ENCODE measurements at places on chromosomes 12 and 14.

GRCh38 chr12:28026701-28027100 is 54.2 kb upstream of the PTHLH start:
- no peak for DNase-seq

- DNase-seq = no peak
Measured at GRCh38 chr14:85542623-85543022, 12.7 kb downstream of the FLRT2 start.

GRCh38 chr12:4202487-4202886 is 71.1 kb upstream of the CCND2 start:
- no peak for DNase-seq

- DNase-seq = no peak
Measured at GRCh38 chr14:80549141-80549540, 337.8 kb upstream of the DIO2 start.

GRCh38 chr14:55086938-55087337 is 35.5 kb downstream of the MAPK1IP1L start:
- no peak for DNase-seq

- DNase-seq = no peak
Measured at GRCh38 chr12:75650595-75651341, 139.4 kb upstream of the KRR1 start.

GRCh38 chr14:69504775-69505174 is 20.2 kb downstream of the PLEKHD1 start:
- no peak for DNase-seq

DNA sequence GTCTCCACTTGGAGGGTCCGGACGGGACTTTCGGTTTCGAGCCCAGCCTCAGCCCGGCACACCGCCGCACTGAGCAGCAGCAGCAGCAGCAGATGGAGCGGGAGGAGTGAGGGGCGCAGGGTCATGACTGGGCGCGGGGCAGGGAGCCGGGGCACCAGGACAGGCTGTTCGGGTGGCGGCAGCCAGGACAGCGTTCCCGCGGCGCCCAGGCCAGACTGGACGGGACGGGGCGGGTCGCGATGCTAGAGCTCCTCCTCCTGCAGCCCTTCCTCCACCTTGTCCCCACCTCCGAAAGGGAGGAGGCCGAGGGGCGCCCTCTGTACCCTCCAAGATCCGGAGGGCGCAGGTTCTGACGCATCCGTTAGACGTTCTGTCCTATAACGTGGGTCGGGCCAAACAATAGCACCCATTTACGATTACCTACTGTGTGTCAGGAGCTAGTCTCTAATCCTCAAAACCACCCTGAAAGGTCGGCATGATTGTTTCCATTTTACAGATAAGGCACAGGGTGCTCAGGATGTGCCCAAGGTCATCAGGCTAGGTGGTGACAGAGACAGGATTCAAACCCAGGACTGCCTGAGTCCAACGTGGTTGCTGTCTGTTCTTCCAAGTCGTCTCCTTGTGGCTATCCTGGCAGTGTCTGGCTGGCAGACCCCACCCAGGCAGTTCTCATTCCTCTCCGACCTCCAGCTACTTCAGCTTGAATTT is at the start of gene FKBP11:
FKBP11 (minus strand) TSS at position 189 of the 708 bp plus-strand sequence; CDS start at position 125, 64 bp downstream.
- peak; percentile 62 for DNase-seq

GRCh38 chr12:17214929-17215328 is 609.0 kb upstream of the LMO3 start:
- DNase-seq = no peak

GRCh38 chr14:69956970-69957369 is 77.8 kb downstream of the SMOC1 start:
- no peak for DNase-seq

- no peak for DNase-seq
Measured at GRCh38 chr12:41795051-41795600, 349.5 kb downstream of the GXYLT1 start.

GRCh38 chr12:111034083-111034885 is 113.9 kb upstream of the MYL2 start:
- no peak for DNase-seq

DNA sequence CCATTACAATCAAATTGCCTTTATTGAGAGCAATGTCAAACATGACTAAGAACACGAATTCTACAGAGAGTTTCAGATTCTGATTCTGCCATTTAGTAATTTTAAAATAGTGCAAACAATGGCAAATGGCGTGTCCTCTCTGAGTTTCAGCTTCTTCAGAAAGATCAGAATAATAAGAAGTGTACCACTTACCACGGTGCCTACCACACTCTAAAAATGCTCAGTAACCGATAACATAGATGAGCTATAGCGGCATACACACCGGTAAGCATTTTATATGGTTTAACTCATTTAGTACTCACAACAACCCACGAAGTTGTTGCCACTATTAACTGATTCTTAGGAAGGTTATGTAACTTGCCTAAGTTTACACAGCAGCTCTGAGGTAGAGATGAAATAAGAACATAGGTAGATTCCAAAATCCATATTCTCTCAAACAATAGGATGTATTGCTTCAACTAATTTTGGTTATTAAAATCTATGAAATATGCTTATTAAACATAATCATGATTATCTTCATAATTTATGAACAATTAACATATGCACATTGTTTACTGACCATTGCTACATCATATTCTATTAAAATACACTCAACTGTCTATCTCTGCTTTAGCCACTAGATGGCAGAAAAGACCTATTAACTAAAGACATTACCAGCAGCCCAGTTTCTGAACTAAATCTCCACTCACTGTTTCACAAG is 38.3 kb downstream of the SLC6A15 start:
- no peak for DNase-seq

- no peak for DNase-seq
Measured at GRCh38 chr14:89702073-89702875, 252.3 kb downstream of the EFCAB11 start.

- DNase-seq = no peak
Measured at GRCh38 chr14:83883732-83884131, 1646.2 kb upstream of the FLRT2 start.

DNA sequence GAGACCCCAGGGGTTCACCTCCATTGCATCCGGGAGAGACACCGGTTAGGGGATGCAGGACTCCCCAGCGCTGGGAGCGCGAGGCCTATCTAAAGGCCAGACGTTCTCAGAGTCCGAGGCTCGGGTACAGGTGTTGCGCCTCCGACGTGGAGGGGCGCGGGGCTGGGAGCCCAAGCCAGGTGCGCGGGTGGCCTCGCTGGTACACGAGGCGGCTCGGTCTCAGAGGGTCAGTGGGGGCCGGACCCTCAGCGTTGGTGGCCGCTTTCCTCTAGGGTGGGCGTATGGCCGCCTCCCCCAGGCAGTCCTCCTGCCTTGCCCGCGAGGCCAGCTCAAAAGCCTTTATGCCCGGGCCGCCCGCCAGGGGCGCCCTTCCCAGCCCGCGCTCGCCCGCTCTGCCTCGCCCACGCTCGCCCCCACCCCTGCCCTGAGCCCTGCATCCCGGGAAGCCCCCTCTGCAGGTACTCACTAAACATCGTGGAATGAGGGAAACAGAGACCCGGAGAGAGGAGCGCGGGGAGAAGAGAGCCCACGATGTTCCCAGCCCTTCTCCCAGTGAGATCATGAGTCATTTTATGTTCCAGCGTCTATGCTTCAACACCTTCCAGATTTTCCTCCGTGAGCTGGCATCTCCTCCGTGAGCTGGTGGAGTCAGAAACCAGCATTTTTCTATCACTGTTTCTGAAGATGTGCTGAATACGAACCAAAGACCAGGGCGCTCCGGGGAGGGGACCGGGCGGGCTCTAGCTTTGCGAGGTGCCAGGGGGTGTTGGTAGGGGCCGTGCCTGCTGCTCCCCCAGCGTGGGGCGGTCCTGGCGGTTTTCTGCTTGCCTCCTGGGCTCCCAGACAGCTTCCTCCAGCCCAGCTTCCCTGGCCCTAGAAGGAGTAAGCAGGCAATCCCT is 73.8 kb downstream of the DIO3 start:
- DNase-seq = no peak

DNA sequence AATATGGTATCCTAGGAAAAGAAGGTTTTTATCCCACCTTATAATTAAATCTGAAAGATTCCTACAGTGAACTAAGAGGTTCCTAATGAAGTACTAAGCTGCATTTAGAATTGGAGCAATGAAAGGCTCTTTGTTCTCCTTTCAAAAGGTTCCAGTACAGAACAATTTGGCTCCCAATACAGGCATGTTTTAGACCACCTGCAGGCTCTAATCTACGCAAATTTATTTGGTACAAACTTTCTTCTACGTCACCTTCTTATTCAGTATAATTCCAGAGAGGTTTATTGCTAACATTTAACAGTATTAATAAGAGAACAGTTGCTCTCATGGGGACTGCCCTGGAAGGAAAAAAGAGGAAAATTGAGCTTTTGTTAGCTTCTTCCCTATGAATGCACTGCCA is 37.6 kb upstream of the SLCO1C1 start:
- DNase-seq = no peak

GRCh38 chr12:42091769-42092168 is 52.9 kb downstream of the GXYLT1 start:
- no peak for DNase-seq

DNA sequence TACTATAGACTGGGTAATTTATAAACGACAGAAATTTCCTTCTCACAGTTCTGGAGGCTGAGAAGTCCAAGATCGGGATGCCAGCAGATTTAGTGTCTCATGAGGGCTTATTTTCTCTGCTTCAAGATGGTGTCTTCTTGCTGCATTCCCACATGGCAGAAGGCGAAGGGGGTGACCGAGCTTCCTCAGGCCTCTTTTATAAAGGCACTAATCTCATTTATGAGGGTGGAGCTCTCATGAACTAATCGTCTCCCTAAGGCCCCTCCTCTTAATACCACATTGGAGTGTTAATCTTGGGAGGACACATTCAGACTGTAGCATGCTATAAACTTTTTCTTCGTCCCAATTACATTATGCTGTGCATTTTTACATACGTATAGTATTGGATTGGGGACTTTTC is 200.4 kb upstream of the ARHGAP5 start:
- no peak for DNase-seq

DNA sequence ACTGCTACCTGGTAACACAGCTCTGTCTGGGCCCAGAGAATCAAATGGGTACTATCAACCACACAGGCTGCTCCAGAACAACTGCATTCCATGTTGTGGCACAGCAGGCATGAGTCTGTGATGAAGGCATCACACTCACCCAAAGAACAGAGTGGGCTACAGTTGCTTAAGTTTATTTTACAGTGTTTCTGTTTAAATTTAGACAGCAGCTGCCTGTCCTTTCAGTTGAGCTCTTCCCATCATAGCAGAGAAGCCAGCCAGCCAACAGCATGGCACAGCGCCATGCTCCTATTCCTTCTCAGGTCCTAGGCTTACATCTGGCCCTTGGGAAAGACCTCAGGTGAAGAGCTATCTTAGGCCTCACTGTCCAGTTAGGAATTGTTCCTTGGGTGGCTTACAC is 147.0 kb upstream of the FRMD6 start:
- DNase-seq = no peak

GRCh38 chr12:121786440-121786825 is 7.1 kb downstream of the RHOF start:
- no peak for DNase-seq

- DNase-seq = no peak
Measured at GRCh38 chr12:49410818-49411217, 43.6 kb downstream of the SPATS2 start.

DNA sequence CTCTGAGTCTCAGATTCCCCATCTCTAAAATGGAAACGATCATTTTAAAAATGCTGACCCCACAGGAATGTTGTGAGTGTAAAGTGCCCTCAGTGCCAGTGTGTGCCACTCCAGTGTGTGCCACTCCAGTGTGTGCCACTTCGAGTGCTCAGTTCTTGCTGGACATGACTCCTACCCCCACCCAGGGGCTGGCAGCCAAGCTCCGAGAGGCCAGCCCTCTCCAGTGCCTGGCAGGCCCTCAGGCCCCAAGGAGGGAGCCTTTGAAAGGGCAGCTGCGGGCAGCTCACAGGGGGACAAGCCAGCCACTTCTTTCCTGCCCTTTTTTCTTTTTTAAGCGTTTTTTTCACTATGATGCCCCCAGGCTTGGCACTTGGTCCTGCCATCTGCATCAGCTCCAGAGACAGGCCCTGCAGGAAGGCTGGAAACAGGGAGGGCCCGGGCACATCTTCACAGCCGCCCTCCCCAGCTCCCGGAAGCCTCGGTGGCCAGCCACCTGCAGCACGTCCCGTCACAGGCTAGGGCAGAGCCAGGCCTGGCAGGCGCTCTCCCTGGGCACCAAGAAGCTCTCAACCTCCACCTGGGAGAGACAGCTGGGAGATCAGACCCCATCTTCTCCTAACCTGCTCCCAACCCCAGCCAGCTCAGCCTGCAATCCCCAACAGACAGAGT is 29.8 kb downstream of the NCOR2 start:
- DNase-seq = no peak

GRCh38 chr12:39912211-39912980 is 193.5 kb downstream of the SLC2A13 start:
- no peak for DNase-seq

DNA sequence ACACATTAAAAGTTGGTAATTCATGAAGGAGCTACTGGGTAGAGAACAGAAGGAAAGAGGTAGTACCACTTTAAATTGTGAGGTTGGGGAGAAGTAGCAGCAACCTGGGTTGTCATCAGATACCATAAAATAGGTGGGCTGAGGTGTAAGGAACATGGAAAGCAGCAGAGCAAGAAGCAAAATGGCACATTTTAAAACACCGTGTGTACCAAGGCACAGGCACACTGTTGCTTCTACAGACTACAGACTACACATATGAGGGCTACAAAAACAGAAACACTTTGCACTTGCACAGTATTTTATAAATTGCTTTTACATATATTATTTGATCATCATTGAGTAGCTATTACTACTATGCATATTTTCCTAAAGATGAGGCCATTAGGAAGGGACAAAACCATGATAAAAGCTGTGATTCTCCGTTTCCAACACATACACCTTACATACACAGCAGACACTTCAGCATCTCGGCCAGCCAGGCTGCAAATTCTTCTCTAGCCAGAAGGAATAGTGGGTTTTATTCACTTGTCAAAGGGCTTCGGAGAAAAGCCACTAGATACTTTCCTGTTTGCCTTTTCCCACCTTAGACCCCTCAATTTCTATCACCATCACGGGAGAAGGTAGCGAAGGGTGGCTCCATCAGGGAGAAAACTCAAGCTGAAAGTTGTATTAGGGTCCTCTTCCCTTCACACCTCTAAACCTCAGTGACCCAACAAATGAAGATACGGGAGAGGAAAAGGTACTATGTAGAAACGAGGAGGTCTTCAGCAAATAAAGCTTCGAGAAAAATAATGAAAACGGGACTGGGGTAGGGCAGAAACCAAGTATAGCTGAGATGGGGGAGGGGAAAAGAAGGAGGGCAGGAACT is 1.6 kb downstream of the PYM1 start:
- no peak for DNase-seq

DNA sequence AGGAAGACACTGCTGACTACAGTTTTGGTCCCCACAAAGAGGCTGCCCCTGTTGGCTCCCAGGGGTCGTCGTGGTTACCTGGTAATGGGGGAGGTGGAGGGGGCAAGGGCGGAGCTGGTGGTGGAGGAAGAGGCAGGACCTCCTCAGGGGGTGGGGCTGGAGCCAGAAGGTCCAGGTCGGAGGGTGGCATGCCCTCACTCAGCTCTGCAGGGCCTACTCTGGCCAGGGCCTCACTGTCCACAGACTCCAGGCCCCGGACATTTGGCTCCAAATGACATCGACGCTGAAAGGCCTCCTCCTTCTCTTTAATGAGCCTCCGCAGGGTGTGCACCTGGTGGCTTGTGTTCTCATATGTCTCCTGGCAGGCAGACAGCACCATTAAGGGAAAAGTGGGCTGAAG is 28.5 kb downstream of the PRPF40B start:
- no peak for DNase-seq

- no peak for DNase-seq
Measured at GRCh38 chr14:33376510-33376909, 437.8 kb downstream of the NPAS3 start.
